ENCODE measurements at places on chromosomes 16 and 17.

- no peak for DNase-seq
Observed at GRCh38 chr17:55120651-55121050, 144.1 kb upstream of the HLF start.

DNA sequence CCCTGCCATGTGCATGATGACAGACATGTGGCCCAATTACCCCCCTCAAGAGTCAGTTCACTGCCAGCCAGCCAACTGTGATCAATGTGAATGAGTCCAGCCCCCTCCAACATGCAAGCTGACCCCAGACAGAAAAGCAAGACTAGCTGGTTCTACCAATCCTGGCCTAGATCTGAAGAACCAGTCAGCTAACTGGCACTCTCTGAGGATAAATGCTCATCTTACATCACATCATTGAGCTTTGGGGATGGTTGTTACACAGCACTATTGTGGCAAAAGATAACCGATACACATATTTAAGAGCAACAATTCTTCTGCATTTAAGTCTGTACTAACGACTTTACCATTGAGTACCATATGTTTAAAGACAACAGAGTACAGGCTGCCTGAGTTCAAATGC, 106.7 kb downstream of the TOX3 start:
- no peak for DNase-seq

DNA sequence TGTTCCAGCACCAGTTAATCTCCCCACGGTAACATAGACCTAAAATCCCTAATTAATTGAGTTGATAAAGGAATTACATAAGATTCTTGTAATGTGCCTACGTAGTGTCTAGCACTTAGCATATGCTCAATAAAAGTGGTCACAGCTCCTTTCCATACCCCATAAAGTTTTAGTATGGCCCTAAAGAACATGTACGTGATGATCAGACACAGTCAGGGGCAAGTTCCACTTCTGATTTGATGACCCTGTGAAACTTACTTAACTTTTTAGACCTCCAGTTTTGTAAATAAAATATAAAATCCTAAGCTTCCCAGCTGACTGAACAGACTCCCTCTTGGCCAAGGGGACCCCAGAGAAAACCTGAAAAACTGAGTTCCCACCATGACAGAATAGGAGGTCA, 391.3 kb upstream of the ERCC4 start:
- DNase-seq = no peak

- no peak for DNase-seq
Observed at GRCh38 chr16:66911112-66911511, 7.6 kb downstream of the CDH16 start.
